Effector memory CD8-positive, alpha-beta T cell (primary cell): ENCODE measurements at places on chromosomes 12 and 14.

DNA sequence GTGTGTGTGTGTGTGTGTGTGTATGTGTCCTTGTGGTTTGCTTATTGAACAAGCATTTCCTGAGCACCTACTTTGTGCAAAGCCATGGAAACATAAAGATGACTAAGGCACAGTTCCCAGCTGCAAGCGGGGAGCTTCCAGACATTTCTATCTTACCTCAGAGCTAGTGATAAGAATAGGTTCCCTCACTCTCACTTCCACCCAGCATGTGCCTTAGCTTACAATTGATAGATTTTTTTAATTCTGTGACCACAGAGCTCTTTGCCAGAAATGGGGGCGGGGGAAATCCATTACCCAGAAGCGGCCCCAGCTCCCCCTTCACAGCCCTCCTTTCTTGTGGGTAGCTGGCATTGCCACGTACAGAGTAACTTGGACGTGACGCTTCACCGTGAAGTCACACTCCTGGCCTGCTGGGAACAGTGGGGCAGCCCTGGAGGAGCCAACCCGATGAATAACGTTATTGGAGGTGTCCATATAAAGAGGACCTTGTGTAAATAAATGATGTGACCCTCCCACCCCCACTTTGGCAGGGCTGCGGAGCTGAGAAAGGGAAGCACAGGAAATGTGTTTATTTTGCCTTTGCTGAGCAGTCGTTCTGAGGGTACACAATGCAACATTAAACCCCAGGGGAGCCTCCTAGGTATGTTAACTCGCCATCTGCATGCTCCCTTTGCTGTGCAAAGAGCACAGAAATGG is 238.9 kb downstream of the CHST11 start:
- peak; percentile 53 for DNase-seq

DNA sequence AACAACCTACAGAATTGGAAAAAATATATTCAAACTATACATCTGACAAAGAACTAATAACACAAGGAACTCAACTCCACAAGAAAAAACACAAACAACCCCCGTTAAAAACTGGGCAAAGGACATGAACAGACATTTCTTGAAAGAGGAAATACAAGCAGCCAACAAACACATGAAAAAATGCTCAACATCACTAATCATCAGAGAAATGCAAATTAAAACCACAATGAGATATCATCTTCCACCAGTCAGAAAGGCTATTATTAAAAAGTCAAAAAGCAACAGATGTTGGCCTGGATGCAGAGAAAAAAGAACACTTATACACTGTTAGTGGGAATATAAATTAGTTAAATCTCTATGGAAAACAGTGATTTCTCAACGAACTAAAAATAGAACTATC is 82.6 kb upstream of the CCDC91 start:
- no peak for DNase-seq

DNA sequence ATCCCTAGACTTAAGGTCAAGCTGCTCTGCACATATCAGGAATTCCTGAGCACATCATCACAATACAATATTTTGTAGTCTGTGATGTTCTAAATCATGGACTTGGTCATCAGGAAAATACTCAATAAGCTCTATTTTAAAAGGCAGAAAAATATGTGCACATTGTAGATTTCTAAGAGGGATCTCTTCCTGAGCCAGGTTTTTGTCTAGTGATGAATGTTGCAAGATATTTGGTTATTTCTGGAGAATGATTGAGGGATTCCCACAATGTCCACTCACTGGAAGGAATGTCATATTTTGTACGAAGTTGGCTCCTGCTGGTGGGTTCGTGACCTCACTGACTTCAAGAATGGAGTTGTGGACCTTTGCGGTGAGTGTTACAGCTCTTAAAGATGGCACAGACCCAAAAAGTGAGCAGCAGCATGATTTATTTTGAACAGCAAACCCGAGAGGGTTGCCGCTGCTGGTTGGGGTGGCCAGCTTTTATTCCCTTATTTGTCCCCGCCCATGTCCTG is 300.9 kb upstream of the DCN start:
- DNase-seq: no peak

DNA sequence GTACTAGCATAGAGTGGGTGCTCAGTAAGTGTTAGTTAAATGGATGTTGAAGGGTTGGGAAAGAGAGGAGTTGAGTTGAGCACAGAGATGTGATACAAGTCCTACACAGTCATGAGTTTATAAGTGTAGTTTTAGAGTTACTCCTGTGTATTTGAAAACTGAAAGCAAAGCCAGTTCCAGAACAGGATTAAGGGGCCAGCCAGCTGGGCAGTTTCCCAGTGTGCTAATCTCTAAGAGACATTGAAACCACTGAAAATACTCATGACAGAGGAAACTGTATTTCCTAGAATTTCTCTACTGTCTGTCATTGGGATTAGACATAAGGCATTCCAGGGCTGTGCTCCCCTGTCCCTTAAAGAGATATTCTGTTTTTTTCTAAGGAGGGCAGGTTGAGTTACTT is 101.0 kb downstream of the DERA start:
- DNase-seq: no peak

GRCh38 chr14:56150645-56151345 is 32.6 kb downstream of the PELI2 start:
- no peak for DNase-seq

GRCh38 chr12:72865921-72866320 is 593.8 kb downstream of the TRHDE start:
- no peak for DNase-seq

GRCh38 chr12:117228239-117228638 is 38.0 kb upstream of the FBXO21 start:
- no peak for DNase-seq

- no peak for DNase-seq
Observed at GRCh38 chr12:19544353-19544752, 105.1 kb downstream of the AEBP2 start.

GRCh38 chr14:56846970-56847930 is 37.0 kb upstream of the OTX2 start:
- no peak for DNase-seq

DNA sequence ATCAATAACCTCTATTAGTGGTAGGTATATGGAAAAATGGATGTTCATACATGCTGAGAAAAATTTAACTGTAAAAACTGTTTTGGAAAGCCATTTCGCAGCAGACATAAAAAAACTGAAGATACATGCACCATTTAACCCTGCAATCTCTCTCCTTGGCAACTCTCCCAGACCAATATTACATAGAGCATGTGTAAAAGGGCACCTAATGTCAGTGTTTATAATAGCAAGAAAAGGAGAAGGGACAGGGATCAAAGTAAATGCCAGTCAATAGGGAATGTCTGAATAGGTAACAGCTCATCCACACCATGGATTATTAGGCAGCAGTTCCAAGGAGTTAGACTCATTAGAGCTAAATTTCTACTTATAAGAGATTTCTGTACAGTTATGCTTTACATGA is 77.2 kb downstream of the BTG1 start:
- no peak for DNase-seq

DNA sequence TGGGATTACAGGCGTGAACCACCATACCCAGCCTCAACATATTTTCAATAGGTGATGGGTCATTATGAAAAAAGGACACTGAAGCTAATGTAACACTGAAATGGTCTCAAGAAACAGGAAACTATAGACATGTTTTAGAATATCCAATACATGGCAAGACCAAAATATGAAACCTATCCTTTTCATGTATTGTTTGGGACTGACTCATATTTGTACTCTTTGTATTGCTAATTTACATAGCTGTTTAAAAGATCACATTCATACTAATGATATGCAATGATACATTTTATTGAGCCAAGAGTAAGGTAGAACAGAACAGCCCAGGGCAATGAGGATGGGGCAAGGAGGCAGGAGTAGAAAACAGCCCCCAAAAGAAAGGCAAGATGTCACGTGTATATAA is 32.6 kb downstream of the RESF1 start:
- no peak for DNase-seq

GRCh38 chr12:12922191-12922616 is 29.8 kb downstream of the GPRC5D start:
- no peak for DNase-seq

- DNase-seq: no peak
Observed at GRCh38 chr12:12456637-12457036, 99.8 kb downstream of the BORCS5 start.

GRCh38 chr14:60183138-60183537 is 17.9 kb upstream of the DHRS7 start:
- no peak for DNase-seq

- no peak for DNase-seq
Observed at GRCh38 chr14:80781972-80782367, 159.6 kb downstream of the CEP128 start.

GRCh38 chr14:63295231-63295685 is 23.5 kb downstream of the GPHB5 start:
- DNase-seq: no peak

GRCh38 chr14:60328583-60328982 is 79.6 kb downstream of the PPM1A start:
- DNase-seq: no peak

- DNase-seq: no peak
Observed at GRCh38 chr12:5487948-5488625, 56.2 kb downstream of the NTF3 start.

- DNase-seq: no peak
Observed at GRCh38 chr14:28356819-28357218, 409.8 kb upstream of the FOXG1 start.

- no peak for DNase-seq
Observed at GRCh38 chr12:130145731-130146130, 16.5 kb upstream of the FZD10 start.

DNA sequence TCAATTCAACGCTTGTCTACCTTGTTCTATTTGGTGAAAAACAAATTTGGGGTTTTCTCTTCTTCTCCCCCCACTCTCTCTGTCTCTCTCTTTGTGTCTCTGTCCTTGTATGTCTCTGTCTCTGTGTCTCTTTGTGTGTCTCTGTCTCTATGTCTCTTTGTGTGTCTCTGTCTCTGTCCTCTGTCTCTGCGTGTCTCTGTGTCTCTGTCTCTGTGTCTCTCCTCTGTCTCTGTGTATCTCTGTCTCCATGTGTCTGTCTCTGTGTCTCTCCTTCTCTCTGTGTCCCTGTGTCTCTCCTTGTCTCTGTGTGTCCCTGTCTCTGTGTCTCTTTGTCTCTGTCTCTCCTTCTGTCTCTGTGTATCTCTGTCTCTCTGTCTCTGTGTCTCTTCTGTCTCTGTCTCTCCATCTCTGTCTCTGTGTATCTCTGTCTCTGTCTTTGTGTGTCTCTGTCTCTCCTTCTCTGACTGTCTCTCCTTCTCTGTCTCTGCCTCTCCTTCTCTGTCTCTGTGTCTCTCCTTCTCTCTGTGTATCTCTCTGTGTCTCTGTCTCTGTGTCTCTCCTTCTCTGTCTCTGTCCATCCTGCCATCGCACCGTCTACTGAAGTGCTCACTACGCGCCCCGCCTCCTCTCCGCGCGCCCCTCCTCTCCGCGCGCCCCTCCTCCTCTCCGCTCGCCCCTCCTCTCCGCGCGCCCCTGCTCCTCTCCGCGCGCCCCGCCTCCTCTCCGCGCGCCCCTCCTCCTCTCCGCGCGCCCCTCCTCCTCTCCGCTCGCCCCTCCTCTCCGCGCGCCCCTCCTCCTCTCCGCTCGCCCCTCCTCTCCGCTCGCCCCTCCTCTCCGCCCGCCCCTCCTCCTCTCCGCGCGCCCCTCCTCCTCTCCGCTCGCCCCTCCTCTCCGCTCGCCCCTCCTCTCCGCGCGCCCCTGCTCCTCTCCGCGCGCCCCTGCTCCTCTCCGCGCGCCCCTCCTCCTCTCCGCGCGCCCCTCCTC is 12.8 kb downstream of the LRCOL1 start:
- no peak for DNase-seq

DNA sequence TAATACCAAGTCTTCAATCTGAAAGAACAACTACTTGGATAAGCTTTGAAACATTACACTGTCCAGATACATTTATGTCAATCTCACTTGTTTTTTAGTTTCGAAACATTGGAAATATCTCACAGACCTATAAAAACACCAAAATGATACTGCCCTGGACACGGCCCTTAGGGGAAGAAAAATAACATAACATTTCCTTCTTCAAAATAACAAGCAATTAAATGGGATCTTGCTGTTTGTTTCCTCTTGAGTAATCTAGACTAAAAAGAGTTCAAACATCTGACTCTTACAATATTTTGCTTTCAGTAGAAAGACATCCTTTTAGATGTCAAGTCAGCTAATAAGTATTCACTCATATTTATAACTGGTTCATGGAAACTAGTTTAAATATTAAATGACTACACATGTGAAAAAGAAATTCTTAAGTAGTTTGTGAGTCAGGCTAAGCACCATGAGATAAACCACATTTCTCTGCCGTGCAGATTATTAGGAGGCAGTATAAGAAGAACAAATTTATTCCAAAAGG is 87.5 kb downstream of the EPS8 start:
- no peak for DNase-seq

DNA sequence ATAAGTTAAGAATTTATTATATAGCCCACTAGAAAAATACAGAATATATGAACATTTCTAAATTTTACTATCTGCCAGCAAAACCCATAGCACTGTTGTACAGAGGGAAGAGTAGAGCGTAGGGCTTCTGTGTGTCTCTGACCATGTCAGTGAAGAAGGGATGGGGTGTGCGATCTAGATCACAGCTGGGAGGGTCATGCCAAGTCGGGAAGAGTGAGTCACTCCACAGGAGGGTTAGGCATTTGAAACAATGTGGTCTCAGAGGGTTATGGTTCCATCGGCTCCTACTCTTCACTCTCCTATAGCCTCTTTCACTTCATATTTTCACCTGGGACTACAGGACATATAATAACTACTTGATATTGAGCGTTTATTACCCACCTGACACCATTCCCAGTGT is 185.1 kb upstream of the DDHD1 start:
- DNase-seq: no peak

DNA sequence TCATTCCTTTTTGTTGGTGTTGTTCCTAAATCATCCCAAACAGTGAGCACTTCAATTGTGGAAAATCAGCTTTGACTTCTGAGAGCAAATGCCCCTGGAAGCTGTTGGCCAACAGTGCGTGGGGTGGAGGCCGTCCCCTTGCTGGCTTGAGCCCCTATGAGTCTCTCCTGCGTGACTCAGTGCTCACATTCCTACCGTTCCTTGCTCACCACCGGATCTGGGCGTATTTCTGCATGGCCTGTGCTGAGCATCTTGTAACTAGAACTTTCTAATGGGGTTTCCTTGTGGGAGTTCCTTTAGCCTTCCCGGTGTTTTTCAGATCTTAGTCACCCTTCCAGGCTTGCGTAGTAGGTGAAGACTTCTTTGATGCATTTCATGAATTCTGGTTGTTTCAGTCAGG is 14.7 kb downstream of the SERPINA1 start:
- DNase-seq: no peak

- no peak for DNase-seq
Observed at GRCh38 chr12:110223777-110224378, 57.2 kb upstream of the ATP2A2 start.

DNA sequence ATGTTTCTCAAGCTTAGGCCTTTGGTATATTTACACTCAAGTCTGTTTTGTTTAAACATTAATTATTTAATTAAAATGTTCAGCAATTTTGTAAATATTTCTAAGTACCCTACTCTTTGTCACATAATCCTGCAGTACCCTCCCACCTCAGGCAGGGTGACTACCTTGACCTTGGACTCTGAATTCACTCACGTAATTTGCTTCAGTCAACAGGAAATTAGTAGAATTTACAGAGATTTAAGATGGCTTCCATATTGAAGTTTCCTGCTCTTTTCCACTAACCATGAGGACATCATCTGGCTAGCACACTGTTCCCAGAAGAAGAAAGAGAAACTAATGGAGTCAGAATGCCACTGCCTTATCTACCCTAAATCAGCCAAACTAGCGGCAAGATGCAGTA is 967 bp upstream of the TAS2R19 start:
- no peak for DNase-seq
